Tracheal epithelial cell (primary cell): ENCODE measurements at places on chromosomes 7 and 10. TPM values are rescaled to one million over a fixed set of nuclear protein-coding genes. Genes with fewer than 3 reads are reported as not detected.

IDI2 gene
- total RNA-seq, result not detected in 2 replicates

FBXO24 gene
- 0.64 TPM in 1 of 2 replicates, not detected in the other for total RNA-seq

SEMA3A gene
- total RNA-seq, result 25.6 and 138 TPM in 2 replicates

CHN2 gene
- total RNA-seq, result not detected in 2 replicates

EGR2 gene
- under 0.01 TPM in 1 of 2 replicates, not detected in the other for total RNA-seq

PDZD7 gene
- 1.1 and 2.4 TPM in 2 replicates for total RNA-seq

CRHR2 gene
- total RNA-seq, result not detected in 2 replicates

LRRC61 gene
- 10.4 and 10.6 TPM in 2 replicates for total RNA-seq

SPDYE2B gene
- not detected in 2 replicates for total RNA-seq
